Esophagus squamous epithelium (tissue), 5 donors: ENCODE measurements at places on chromosomes 6 and 20.
A peak's percentile ranks its signal among the peaks of the same experiment; 100 is the strongest.

GRCh38 chr6:130969791-130970491 is 93.1 kb downstream of the EPB41L2 start:
- no peaks in the 10 kb centered on the region for H3K36me3 ChIP-seq
- H3K27me3 ChIP-seq, result no peaks in the 10 kb centered on the region
- H3K27ac ChIP-seq, result peak overlapping the region; percentile 80
- H3K4me1 ChIP-seq, result peaks cover 34% of the 10 kb centered on the region

- no peaks in the 10 kb centered on the region for H3K27me3 ChIP-seq
- no peak overlapping the region for H3K27ac ChIP-seq
Measured at GRCh38 chr6:116450769-116451740, 10.1 kb upstream of the CALHM6 start.

- no peak overlapping the region for H3K4me3 ChIP-seq
- no peaks in the 10 kb centered on the region for H3K27me3 ChIP-seq
- no peak overlapping the region for H3K27ac ChIP-seq
- no peak for DNase-seq
Measured at GRCh38 chr6:24100024-24100769, 25.8 kb upstream of the NRSN1 start.

DNA sequence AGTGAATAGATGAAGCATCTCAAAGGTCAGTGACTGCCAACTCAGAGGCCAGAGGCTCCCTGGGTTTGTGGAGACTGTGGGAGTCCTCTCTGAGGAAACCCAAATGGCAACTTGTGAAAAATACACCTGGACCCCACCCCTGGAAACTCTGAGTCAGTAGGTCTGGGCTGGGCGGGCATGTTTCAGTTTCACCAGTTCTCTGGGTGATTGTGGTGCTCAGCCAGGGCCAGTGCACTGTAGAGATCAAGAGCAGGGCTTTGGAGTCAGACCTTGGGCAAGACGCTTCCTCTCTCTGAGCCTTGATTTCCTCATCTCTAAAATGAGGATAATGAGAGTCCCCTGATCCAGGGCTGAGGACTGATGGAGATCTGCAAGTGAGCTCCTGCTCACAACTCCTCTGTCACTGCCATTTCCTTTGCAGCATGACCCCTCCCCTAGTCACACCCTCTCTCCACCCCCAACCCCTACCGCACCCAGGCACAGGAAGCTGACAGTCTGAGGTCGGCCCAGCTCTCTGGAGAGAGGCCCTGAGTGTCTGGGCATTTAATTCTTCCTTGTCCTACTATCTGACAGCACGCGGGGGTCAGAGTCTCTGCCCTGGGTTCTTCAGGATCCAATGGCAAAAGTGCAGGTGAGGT is 5.1 kb downstream of the DEF6 start:
- H3K27me3 ChIP-seq, result no peaks in the 10 kb centered on the region
- H3K4me1 ChIP-seq, result peaks cover 5% of the 10 kb centered on the region
- H3K4me3 ChIP-seq, result no peak overlapping the region

GRCh38 chr6:39365281-39366074 is 43.0 kb upstream of the KCNK16 start:
- no peak overlapping the region for H3K27ac ChIP-seq
- no peak overlapping the region for H3K4me3 ChIP-seq
- no peaks in the 10 kb centered on the region for H3K27me3 ChIP-seq
- H3K36me3 ChIP-seq, result no peaks in the 10 kb centered on the region
- no peak for DNase-seq

GRCh38 chr20:19308146-19308545 is 95.7 kb downstream of the SLC24A3 start:
- peaks cover 20% of the 10 kb centered on the region for H3K4me1 ChIP-seq
- no peaks in the 10 kb centered on the region for H3K27me3 ChIP-seq
- no peak overlapping the region for H3K4me3 ChIP-seq
- no peak for DNase-seq
- H3K27ac ChIP-seq, result no peak overlapping the region
- no peaks in the 10 kb centered on the region for H3K36me3 ChIP-seq

DNA sequence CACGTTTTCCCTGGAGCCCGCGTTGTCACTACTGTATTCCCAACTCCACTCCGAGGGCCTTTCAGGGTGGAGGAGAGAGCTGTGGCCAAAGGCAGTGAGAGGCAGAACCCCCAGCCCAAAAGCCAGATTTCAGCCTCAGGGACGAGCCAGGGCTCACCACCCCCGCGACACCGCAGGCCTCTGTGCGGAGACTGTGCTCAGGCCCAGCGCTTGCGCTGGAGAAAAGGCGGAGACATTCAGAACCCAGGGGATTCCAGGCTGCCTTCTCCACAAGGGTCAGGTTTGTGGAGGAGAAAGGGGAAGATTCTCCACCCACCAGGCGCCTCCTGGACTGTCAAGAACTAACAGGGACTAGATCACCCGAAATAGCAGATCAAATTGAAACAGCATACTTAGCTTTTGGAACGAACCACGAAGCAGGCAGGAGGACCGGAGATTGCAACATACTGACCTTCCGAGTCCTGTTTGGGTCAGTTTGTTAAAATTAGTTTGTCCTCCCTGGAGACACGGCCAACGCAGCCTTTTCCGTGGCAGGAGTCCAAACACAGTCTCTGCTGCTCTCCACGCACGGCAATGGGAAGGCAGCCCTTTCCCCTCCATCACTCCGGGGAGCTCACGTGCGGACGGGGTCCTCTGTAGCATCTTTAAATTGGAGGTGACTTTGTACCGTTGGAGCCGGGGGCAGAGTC is 14.4 kb downstream of the DLL1 start:
- H3K36me3 ChIP-seq, result no peaks in the 10 kb centered on the region
- H3K4me3 ChIP-seq, result no peak overlapping the region
- H3K27me3 ChIP-seq, result no peaks in the 10 kb centered on the region
- peaks cover 56% of the 10 kb centered on the region for H3K4me1 ChIP-seq
